ENCODE measurements at places on chromosomes 2 and 18.
A peak's percentile ranks its signal among the peaks of the same experiment; 100 is the strongest.

- DNase-seq, result no peak
These were observed 398.4 kb downstream of the NUP35 start for GRCh38 chr2:183522489-183523266.

GRCh38 chr2:101745711-101746694, 48.5 kb downstream of the MAP4K4 start:
- DNase-seq, result no peak

- no peak for DNase-seq
These were observed 18.1 kb downstream of the FBXO48 start for GRCh38 chr2:68448671-68449653.

DNA sequence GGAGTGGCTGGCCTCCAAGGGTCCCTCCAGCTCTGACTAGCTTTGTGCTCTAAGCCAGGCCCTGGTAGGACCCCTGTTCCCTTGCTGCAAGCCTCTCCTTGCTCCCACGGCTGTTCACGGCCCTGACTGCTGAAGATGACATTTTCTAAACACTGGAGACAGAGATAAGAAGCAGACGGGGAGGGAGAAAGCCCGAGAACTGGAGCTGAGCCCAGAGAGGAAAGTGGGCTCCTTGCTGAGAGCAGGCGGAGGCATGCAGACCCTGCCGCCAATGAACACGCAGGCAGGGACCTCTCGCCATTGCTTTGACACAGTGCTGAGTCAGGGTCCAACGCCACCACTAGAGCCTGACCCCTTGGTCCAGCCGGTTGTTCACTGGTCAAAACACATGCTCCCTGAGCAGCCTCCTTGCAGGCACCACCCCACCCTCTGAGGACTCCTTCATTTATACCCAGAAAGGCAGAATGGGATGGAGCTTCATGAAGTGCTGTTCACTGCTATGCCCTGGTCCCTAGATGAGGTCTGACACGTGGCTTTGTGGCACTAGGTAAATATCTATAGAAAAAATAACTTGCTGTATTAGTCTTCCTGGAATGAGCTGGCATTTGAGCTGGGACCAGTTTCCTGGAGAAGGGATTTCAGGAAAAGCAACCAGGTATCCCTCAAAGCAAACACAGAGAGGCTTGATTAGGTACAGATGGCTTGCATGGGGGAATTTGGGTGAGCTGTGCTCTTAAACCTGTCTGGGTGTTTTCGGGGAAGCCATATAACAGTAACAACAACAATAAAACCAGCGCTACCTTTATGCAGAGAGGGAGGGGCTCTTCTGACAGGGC, 65.7 kb downstream of the MCFD2 start:
- peak; percentile 70 for DNase-seq

DNA sequence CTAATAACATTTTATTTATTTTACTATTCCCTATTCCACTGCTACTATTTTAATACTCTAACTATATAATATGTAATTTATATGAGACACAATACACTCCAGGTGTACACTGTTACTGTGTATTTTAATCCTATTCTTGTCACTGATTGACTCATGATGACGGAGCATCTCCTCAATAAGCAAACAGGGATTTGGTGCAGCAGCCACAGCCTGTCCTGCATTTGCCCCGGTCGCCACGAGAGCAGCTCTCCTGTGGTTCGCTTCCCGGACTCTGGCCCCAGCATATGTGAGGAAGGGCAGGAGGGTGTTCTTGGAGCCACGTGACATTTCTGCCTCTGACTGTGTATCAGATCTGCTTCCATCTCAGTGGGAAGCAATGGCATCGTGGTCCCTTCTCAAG, 74.1 kb upstream of the PXDN start:
- no peak for DNase-seq

DNA sequence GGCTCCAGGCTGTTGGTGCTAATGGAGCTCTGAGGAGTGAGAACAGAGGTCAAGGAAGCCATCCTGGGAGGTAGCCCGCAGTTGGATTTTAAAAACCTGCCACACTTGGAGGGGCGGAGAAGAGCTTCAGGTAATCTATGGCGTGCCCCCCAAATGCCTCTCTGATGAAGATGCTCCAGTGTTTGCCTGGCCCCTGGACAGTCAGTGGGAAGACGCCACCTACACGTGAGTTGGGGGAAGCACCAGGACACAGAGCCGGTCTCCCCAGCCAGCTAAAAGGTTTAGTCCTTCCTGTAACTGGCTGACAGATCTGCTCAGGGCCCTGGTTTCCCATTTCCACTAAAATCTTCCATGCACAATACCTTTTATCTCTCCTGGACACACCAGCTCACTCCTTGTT, 225.0 kb downstream of the TTC32 start:
- no peak for DNase-seq

GRCh38 chr2:104812286-104812685, 41.6 kb upstream of the POU3F3 start:
- DNase-seq, result no peak

- no peak for DNase-seq
These were observed 38.6 kb upstream of the CHST9 start for GRCh38 chr18:27223526-27224291.

- DNase-seq, result no peak
These were observed 209.0 kb upstream of the RAB12 start for GRCh38 chr18:8400193-8400752.

GRCh38 chr2:58918141-58918540, 677.0 kb upstream of the FANCL start:
- no peak for DNase-seq

DNA sequence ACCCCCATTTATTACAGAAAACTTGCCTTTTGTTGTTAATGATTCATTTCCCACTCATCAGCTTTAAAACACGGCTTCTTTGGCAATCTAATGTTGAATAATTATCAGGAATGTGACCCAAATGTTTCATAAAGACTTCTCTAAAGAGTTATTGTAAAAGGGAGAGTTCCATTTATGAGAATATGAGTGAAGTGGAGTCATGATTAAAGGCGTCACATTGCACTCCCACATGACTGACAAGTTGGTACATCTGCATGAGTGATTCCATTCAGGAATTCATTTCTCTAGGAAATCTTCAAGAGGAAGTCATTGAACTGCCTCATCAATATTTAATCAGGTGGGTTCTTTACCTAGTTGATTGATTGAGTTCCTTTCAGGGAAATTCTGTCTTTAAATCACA, 184.8 kb downstream of the LNPK start:
- DNase-seq, result no peak

GRCh38 chr2:121246704-121247255, 38.2 kb downstream of the TFCP2L1 start:
- no peak for DNase-seq

GRCh38 chr2:106607371-106607770, 120.2 kb downstream of the CD8B2 start:
- no peak for DNase-seq

DNA sequence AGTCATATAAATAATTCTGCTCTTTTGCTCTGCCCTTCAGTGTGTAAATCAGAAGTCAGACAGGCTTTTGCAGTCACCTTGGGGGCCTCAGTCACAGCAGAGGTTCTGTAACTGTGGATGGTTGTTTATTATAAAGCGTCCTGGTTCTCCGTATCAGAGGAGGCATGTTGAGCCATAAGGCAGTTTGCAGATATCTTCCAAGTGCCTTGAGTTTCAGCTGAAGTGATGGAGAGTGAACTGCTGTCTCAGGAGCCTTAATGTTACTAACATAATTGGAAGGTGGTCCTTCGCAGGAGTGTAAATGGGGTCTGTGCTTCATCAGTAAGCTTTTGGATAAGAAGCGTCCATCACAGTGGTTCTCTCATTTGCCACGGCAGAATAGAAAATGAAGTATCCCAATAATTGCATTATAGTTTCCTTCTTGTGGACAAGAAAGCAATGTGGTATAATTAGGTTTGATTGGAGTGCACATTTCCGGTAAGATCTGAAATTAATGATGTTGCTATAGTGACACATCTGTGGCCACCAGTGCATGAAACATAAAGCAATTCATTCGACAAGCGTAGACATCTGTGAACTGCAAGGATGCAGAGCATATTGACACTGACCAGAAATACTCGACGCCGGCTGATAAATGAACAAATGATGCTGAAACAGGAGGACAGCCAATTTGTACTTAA, 112.5 kb upstream of the NFATC1 start:
- DNase-seq, result no peak

DNA sequence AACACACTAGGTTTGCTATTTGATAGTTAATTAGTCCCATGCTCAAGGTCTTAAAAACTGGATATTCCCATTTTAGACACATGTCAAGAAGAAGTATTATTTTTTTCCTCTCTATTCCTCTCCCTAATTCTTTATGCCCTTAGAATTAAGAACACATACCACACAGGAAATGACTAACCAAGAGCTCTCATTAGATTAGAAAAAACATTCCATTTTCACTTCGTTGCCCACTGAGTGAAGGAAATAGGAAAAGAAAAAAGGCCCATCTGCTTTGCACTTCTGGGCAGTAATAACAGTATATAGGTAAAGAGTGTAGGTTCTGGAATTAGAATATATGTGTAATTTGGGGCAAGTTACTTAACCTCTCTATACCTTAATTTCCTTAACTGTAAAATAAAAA, 26.9 kb downstream of the ACADL start:
- DNase-seq, result no peak

- no peak for DNase-seq
These were observed 18.5 kb downstream of the DHRS9 start for GRCh38 chr2:169087757-169088379.

GRCh38 chr2:217552081-217552480, 450.7 kb downstream of the TNS1 start:
- no peak for DNase-seq

DNA sequence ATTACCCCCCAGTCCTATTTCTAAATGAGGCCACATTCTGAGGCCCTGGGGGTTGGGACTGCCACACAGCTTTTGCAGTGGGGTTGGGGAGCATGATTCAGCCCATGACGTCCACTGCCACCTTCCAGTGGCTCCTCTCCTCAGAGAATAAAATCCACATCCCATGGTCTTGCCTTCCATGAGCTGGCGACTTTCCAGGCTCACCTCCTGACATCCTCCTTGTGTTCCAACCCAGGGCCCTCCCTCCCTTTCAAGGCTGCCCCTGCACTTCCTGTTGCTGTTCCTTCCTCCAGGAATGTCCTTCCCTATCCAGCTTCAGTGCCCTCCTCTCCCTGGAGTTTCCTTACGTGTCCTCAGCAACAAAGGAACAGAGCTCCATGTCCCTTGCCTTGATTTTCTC, 187.3 kb upstream of the ID2 start:
- DNase-seq, result no peak

- no peak for DNase-seq
These were observed 322.4 kb downstream of the ADCYAP1 start for GRCh38 chr18:1227025-1227424.

- DNase-seq, result no peak
These were observed 234.0 kb downstream of the ZNF407 start for GRCh38 chr18:74831571-74832250.

DNA sequence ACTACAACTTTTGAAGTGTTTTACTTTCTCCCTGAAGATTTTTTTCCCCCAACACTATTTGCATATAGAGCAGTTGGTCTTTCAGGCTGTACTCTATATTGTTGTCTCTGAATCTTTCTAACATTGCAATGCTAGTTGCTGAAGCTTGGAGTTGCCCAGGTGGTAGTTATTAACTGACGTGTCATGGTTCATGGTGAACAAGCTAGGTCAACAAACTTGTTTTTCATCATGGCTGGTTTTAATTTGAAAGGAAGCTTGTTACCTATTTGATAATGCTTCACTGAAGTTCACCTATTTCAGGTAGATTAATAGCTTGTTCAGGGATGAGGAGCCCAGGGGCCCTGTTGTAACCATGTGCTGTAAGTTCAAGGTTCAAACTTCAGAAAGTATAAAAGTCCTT, 158.8 kb upstream of the ZEB2 start:
- no peak for DNase-seq

DNA sequence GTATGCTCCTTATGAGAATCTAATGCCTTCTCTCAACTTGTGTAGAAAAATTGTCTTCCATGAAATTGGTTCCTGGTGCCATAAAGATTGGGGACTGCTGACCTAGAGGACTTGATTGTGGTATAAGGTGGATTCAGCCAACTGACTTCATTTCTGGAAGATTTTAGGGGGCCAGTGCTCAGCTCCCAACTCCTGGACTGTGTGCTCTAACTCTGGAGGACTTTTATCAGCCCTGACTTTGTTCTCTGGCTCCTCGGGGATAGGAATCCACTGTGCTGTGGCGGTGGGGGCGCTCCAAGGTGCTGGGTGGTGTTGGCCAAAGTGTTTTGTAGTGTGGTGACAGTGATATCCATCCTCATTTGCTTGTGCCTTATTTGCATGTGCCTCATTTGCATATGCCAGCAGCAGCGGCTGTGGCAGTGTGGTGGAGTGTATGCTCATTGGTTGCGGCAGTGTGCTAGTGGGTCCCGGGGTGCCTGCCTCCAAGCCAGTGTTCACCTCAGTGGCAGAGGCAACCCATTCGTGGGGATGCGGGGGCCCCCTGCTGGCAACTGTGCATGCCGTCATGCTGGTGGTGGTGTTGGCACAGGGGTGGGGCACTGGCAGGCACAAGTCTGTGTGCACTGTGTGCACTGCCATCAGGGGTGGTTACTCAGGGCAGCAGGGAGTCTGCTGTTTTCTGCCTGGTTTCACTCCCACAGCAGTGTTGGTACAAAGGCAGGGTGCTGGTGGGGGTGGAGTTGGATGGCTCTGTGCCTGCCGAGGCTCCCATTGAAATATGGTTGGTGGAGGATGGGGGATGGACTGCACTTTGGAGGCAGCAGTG, 19.6 kb downstream of the EHBP1 start:
- DNase-seq, result no peak

DNA sequence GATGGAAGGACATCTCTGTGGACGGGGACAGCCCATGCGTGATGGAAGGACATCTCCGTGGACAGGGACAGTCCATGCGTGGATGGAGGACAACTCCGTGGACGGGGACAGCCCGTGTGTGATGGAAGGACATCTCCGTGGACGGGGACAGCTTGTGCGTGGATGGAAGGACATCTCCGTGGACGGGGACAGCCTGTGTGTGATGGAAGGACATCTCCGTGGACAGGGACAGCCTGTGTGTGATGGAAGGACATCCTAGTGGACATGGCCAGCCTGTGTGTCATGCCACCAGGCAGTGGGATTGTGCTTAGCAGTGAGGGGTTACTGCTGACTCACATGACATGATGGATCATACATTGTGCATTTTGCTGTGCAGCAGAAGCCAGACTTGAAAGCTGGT, 30.0 kb upstream of the NFATC1 start:
- no peak for DNase-seq

GRCh38 chr18:48949606-48950535, 894 bp downstream of the SMAD7 start:
- no peak for DNase-seq

DNA sequence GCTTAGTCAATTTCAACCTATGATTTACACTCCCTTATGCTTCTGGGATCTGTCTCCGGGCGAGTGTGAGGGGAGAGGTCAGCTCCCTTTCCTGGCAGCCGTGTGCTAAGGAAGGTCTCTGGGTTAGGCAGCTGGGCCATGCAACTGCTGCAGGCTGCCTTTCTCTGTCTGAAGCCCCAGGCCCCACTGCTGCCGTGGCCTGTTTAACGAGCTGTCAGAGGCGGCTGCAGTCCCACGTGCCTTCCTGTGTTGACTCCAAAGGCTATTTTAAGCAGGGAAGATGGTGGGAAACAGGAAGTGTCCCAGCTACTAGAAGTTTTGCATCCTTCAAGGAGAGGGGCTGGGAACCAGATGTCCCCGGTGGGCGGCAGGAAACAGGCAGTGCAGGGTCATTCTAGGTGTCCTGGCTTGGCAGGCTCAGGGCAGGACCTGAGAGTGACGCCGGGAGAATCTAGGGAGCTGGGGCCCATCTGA, 186.4 kb downstream of the TNS1 start:
- DNase-seq, result no peak

- DNase-seq, result no peak
These were observed 138.7 kb downstream of the RAB3GAP1 start for GRCh38 chr2:135190799-135191198.

All from ascending aorta (tissue), 2 donors.